Kidney capillary endothelial cell (primary cell): ENCODE measurements at places on chromosomes 7 and 10.

DNA sequence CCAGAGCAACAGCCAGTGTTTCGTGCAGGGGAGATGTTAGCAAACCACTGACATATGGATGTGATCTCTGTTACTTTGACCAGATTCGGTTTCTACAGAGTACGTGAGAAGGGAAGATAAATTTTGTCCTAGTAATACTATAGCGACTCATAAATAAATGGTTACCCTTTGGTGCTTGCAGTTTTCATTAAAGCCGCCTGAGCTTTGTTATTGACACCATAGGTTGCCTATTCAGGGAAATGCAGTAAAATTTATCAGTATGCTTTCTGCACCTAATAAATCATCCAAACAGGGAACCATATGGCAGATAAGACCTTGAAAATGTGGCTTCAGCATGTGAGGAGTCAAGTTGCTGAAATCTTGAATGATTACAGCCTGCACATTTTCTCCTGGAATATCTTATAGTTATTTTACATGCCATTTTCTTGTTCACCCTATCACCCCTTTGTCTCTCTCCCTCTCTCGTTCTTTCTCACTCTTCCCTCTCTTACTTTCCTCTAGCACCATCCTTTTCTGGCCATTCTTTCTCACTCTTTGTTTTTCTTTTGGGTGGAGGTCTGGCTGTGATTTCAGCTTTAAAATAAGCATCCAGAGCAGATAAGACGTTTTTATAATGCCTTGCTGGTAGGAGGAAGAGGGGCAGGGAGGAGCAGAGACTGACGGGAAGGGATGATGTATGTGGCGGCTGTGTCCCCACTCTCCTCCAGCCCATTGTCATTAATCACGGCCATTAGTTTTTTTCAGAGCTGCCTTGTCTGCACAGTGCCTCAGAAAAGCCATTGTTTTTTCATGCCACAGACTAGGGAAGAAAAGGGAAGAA is 182.5 kb downstream of the LRMDA start:
- no peak for DNase-seq

DNA sequence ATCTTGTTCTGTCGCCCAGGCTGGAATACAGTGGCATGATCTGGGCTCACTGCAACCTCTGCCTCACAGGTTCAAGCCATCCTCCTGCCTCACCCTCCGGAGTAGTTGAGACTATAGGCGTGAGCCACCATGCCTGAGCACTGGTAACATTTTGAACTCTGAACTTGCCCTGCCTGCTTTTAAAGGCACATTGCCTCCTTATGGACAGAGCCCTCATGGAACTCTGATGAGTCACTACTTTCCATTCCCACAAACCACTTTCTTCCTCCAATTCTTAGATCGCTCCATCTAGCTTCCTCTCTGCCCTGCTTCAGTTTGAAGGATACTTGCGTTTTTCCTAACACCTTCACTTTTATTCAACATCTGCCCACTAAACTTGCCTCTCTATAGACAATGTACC is 38.1 kb downstream of the PRPS1L1 start:
- no peak for DNase-seq

DNA sequence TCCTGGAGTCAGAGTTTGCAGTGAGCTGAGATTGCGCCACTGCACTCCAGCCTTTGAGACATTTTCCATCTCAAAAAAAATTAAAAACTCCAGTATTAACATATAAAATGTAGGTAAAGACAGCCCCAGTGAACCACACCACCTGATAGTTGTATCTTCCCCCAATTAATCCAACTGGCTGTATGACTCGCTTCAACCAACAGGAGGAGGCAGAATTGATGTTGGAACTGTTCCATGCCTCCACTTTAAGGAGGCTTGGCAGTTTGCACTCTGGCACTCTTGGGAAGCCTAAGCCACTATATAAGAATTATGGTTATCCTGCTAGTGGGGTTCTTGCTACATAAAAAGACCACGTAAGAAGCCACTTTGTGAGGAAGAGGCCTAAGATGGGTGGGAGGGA is 72.7 kb downstream of the STK17A start:
- DNase-seq: no peak

GRCh38 chr7:33516568-33516967 is 387.2 kb downstream of the BBS9 start:
- no peak for DNase-seq

DNA sequence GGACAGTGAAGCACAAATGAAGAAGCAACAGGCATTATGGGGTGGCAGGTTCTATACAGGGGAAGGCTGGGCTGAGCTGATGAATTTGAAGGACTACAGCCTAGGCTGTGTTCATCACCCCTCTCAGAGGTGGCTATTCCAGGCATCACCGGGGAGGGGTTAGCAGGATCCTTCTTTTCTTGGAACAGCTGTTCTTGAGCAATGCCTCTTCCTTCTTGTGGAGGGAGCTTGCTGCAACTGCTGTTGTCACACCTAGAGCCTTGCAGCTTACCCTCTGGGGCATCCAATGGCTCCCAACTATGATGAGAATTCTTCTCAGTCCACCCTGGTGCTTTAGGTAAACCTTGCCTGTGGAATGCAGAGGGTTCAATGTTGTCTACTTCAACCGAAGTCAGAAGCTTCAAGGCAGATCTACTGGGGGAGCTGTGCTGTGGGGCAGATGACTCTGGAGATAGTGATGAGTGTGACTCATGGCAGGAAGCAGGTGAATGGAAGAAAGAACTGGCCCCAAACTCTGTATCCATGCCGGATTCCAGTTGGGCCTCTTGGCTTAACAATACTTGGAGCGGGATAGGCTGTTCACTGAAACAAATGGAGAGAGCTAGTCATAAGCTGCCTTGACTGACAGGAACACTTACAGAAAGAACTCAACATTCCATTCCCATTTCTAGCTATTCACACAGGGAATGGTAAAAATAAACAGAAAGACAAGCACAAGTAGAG is 21.5 kb upstream of the PPP3CB start:
- no peak for DNase-seq

DNA sequence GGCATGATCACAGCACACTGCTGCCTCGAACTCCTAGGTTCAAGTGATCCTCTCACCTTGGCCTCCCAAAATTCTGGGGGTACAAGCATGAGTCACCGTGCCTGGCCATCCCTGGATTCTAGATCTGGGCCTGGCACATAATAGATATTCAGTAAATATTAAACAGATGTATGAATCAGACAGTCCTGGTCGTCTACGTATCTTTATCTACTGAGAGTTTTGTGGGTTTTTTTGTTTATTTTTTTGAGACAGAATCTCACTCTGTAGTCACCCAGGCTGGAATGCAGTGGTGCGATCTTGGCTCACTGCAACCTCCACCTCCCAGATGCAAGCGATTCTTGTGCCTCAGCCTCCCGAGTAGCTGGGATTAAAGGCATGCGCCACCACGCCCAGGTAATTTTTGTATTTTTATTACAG is 24.3 kb upstream of the ITGB1 start:
- DNase-seq: peak; percentile 55

DNA sequence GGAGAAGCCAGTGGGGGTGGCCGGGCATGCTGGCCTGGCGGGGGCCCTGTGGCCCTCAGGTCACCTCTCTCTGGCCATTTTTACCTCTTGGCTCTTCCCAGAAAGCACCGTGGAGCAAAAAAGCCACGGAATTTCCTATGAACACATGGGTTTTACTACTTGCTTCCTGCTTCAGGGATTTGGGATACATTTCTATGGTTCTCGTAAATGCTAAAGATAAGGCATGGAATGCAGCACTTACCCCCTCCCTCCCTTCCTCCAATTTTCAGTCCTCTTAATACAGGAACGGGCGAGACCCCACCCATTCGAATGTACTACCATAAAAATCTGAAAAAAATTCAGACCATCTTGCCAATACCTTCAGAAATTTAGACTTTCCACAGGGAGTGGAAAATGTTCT is 279.7 kb downstream of the ARHGAP12 start:
- DNase-seq: no peak

- DNase-seq: no peak
Measured at GRCh38 chr7:139898483-139898882, 69.4 kb downstream of the TBXAS1 start.

- DNase-seq: no peak
Measured at GRCh38 chr7:421136-421991, 98.3 kb downstream of the PDGFA start.

GRCh38 chr7:105721571-105722104 is 140.3 kb upstream of the EFCAB10 start:
- no peak for DNase-seq
